ENCODE measurements at places on chromosomes 4 and X.
A peak's percentile ranks its signal among the peaks of the same experiment; 100 is the strongest.

DNA sequence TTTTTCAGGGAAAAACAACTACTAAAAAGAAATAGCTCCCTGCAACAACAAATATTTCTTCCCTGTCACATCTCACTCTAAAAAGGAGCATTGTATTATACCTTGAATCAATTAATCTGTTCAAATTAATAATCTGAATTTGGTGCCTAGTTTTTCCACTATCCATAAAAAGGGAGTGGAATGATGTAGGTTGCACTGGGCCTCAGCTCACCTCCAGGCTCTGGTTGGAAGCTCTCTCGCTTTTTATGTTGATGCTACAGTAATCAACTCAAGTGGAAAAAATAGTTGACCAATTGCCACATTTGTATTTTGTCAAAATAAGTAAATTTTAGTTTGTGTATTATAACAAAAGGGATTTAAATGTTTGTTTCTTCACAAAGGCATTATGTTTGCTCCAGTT, 126.1 kb downstream of the MAD2L1 start:
- DNase-seq, result no peak

GRCh38 chr4:54717694-54718093, 59.9 kb downstream of the KIT start:
- DNase-seq, result no peak

DNA sequence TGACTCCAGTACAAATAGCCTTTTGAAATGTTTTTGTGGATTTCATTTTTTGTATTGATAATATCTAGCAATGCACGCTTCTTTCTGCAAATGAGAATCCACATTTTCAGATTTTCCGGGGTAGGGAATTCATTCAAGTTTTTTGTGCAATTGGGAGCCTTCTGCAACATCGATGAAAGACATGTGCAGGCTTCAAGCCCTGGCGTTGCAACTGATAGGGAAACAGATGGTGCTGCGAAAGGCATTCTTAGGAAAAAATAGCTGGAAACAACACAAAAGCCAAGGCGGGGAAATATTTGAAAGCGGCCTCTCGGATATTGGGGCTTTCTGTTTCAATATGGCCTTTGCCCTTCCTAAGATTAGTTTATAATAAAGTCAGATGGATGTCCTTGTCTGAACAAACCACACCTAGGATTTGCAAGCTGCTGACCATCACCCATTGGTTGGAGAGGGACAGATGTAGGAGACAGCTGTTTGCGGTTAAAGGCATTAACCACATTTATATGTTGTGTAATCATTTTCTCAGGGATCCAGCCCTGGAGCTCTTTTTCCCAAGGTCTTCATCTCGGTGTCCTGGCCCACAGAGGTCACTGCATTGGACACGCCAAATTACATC, 136.5 kb downstream of the PRKX start:
- DNase-seq, result no peak

- DNase-seq, result peak; percentile 66
Measured at GRCh38 chrX:153333821-153334653, at the start of gene ZNF275. Gene ZNF275 (plus strand): TSS chrX:153334153. CDS start chrX:153336680, 2,527 bp downstream.
